ENCODE measurements at places on chromosomes 7 and 10. TPM values are rescaled to one million over a fixed set of nuclear protein-coding genes. Genes with fewer than 3 reads are reported as not detected.

SMKR1 gene
- 0.32 TPM for total RNA-seq

GRCh38 chr7:22339725-22340390 lies 17.1 kb downstream of the RAPGEF5 start:
- DNase-seq = no peak

- no peak for DNase-seq
Observed at GRCh38 chr10:65670087-65670486, 1255.7 kb upstream of the LRRTM3 start.

- no peak for DNase-seq
Observed at GRCh38 chr10:86440874-86441843, 74.6 kb upstream of the GRID1 start.

- DNase-seq = peak; percentile 88
Observed at GRCh38 chr10:69092959-69093850, 5.3 kb downstream of the SRGN start.

DNA sequence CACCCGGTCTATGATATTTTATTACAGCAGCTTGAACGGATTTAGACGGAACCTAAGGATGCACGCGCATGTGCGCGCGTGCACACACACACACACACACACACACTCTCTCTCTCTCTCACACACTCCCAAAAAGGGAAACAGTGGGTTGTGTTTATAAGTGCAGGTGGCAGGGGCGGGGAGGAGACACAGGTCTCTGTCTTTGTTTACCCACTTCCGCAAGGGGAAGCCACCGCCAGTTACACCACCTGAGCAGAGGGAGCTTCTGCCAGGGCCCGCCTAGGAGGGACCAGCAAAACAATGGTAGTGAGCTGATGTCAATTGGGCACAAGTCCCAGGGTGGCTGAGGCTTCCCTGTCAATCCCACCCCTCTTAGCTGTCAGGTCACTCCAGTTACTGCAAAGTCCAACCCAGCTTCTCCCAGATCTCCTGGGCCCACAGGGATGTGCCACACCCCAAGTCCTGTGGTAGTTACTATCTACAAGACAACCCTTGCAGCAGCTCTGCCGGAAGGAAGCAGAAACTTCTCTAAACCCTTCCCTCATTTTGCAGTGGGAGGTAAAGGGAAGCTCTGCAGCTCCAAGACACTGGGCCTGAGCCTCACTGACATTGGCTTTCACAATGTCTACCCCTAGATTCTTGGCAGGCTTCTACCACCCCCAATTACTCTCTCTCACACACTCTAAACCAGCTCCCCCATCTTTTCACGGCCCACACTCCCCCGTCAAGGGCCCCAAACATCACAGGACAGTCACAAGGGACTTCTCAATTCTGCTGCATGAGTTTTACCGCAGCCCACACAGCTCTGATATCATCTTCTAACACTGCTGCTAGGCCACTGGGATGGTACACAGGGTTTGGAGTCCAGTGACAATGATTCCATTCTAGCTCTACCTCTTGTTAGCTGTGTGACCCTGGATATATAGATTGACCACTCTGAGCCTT lies 17.6 kb downstream of the ANXA11 start:
- peak; percentile 79 for DNase-seq

GRCh38 chr7:1752771-1753563 lies 82.9 kb downstream of the ELFN1 start:
- DNase-seq = no peak

DNA sequence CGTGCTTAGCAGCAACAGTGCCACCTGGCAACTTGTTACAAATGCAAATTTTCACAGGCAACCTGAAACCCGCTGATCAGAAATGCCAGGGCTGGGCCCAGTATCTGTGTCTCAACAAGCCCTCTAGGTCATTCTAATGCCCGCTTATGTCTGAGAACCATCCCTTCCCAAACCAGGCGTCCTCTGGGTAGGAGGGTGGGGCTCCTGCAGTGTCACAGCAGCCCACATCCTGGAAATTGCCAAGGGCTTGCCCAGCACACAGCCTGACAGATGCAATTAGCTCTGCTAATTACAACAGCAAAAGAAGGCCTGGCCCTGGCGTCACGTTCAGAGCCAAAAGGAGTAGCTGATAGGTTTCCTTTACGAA lies 15.9 kb downstream of the ITPRIP start:
- no peak for DNase-seq

GRCh38 chr7:12907774-12908173 lies 220.3 kb downstream of the ARL4A start:
- no peak for DNase-seq

DNA sequence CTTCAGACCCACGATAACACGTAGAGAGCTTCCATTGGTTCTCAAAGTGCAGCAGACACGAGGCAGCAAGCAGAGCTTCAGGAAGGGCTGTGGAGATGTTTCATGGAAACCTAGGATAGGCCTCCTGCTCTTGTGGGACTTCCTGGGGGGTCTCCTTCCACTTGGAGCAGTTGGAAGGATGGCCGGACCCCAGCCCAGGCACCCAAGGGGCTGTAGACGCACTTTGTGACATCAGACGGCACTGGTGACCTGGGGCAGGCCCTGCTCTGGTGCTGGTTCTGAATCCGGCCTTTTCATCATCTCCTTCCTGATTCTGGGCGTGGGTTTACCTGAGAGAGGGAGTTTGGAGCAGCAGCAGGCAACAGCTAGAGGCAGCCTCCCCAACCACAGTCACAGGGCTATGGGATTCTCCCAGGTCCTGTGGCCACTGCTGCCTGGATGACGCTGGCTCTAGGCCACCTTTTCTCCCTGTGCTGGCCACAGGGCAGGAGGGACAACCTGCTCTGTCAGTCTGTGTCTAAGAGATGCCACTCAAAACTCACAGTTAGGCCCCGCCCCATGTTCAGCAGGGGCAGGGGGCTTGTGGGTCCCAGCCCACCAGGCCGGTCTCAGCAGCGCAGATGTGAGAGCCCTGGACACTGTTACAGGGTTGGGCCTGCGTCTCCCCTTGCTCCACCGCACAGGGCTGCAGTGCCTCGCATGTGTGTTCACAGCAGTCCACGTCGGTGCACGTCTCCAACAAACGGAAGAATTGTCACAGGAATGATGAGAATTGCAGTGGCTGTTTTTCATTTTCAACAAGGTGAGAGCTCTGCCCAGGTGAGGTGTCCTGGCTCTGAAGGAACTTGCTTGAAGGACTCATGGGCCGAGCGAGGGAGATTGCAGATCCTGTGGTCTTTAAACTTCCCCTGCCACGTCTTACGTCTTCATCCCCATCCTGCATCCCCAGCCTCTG lies 569.3 kb downstream of the TCERG1L start:
- no peak for DNase-seq

- no peak for DNase-seq
Observed at GRCh38 chr10:93434991-93435491, 47.1 kb downstream of the MYOF start.

WIPF3 gene
- 2.3 TPM for total RNA-seq

BTBD16 gene
- 0.40 TPM for total RNA-seq

- no peak for DNase-seq
Observed at GRCh38 chr7:28077616-28078015, 103.0 kb downstream of the JAZF1 start.

GRCh38 chr10:71266918-71267442 lies 52.1 kb upstream of the SLC29A3 start:
- DNase-seq = no peak

- no peak for DNase-seq
Observed at GRCh38 chr10:29469481-29470354, 165.1 kb downstream of the SVIL start.

DNA sequence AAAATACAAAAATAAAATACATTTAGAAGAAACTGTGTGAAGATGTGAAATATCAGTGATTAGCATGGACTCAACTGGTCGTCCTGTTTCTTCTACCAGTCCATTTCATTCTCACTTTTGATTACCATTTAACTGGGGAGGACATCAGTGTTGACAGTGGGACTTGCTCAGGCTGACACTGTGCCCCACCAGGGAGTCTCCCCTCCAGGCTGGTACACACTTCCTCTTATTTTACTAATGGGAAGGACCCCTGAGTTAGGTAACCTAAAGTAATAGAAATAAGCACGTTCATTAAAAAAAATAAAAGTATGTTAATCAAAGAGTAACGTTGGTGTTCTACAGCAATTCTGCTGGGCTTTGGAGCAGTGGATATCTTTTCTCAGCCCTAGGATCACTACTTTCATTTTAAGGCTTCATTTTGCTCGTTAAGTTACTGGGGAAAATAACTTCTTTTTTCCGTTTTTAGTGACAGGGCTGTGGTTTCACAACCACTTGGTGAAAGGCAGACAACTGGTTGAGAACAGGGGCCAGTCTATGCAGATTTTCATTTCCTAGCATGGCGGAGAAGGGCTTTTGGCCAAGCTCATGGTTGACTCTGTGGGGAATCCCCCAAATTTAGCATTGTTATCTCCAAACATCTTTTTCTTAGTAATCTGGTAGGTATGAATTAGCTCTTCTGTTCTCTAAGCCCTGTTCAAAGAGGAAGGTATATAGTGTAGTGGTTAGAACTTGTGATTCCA lies 2.1 kb downstream of the SNX10 start:
- no peak for DNase-seq

- no peak for DNase-seq
Observed at GRCh38 chr7:40800771-40801170, 666.0 kb downstream of the SUGCT start.

NCAPG2 gene
- total RNA-seq = 48.4 TPM

- peak; percentile 90 for DNase-seq
Observed at GRCh38 chr10:100997360-100998182, 2.0 kb upstream of the LZTS2 start.

GRCh38 chr10:71213127-71213621 lies 804 bp downstream of the UNC5B start:
- peak; percentile 70 for DNase-seq

DNA sequence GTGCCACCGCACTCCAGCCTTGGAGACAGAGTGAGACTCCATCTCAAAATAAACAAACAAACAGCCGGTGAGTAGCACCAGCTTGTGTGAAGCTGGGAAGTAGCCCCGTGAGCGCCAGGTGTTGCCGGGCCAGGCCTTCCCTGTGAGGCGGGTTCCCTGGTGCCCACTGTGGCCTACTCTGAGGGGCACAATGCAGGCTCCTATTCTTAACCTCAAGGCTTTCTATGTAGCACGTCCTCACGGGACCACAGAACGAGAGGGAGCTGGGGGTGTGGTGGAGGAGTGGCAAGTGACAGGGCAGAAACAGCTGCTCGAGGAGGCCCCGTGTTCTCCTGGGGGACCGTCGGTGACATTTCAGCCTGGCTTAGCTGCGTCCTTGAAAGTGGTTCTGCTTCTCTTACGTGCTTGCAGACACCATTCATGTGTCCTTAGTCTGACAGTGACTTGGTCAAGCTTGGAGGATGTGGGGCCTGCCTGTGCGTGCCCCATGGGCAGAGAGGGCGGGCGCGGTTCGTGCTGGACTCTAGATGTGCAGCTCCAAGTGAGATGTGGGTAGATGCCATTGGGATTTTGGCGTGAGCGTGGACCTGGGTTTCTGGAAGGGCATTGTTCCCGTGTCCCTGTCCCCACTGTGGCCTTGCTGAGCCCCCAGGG lies 116.6 kb downstream of the NKX6-2 start:
- no peak for DNase-seq

DNA sequence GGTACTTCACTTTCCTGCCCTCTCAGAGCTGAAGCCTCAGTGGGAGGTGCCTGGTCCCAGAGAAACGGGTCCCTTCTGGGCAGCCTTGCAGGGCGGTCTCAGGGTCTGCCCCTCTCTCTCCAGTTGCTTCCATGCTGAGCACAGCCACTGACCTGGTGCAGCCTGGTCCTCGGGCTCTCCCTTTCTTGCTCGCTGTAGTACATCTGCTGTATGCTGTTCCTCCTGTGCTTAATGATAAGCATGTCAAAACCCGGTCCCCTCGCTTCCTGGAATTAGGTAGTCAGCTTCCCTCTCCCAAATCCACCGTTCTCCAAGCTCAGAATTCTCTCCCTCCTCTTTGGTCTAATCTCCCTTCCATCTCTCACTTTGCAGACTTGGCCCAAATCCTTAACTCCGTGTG lies 11.0 kb upstream of the HPS1 start:
- no peak for DNase-seq

DNA sequence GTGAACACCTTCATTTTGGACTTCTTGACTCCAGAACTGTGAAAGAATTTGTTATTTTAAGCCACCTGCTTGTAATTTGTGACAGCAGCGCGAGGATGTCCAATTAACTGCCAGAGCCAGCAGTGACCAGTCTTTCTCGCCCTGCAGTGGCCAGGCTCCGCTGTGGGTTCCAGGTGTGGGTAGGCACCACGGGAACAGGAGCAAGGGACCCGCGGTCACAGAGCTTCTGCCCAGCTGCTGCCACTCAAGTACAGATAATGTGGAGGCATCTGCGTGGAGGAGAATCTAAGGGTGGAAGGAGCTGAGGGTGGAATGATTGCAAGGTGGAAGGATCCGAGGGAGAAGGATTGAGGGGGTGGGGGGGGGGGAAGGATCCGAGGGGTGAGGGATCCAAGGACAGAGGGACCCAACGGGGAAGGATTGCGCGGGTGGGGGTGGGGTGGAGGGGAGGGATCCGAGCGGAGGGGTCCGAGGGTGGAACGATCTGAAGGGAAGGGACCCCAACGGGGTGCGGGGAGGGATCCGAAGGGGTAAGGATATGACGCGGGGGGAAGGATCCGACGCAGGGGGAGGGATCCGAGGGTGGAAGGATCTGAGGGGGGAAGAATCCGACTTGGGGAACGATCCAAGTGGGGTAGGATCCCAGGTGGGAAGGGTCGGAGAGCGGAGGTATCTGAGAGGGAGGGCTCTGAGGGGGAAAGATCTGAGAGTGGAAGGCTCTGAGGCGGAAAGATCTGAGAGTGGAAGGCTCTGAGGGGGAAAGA lies 3.6 kb downstream of the CALY start:
- no peak for DNase-seq

All from colonic mucosa (tissue), 4 donors.